ENCODE measurements at places on chromosomes 1 and 21. TPM values are rescaled to one million over a fixed set of nuclear protein-coding genes. Genes with fewer than 3 reads are reported as not detected.

Gene TRAF3IP3
- total RNA-seq: 193 TPM

Gene CFHR1
- total RNA-seq: not detected

Gene AMY1A
- total RNA-seq: not detected

DNA sequence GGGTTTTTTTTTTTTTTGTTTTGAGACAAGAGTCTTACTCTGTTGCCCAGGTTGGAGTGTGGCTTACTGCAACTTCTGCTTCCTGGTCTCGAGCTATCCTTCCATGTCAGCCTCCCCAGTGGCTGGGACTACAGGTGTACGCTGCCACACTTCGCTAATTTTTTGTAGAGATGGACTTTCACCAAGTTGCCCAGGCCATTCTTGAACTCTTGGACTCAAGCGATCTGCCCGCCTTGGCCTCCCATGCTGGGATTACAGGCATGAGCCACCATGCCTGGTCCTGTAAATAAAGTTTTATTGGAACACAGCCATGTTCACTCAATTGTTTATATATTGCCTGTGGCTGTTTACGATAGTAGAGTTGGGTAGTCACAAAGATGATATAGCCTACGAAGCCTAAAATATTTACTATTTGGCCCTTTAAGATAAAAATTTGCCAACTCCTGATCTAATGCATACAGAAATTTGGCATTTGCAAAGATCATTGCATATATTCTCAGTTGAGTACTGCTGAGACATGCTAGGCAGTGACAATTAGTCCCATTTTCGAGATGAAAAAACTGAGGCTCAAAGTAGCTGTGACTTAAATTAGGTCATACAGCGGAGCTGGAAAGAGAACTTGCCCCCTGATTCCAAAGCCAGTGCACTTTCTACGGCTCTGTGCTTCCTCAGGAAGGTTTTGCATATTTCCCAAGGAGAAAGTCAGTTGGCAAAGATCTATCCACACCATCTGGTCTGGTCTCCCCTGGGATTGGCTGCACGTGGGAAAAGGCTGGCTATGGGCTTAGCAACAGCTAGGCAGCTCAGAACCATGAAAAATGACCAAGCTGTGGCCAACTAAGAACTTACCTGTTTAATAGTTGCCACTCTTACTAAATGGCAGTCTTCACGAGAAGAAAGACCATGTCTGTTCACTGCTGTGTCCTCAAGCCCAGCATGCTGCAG is 19.4 kb downstream of the MECR start:
- H3K4me1 ChIP-seq: no peaks in the 10 kb centered on the region
- no peak overlapping the region for H3K27ac ChIP-seq
- peaks cover 3% of the 10 kb centered on the region for H3K36me3 ChIP-seq
- no peak overlapping the region for H3K4me3 ChIP-seq
- no peak for DNase-seq
- H3K27me3 ChIP-seq: no peaks in the 10 kb centered on the region

DNA sequence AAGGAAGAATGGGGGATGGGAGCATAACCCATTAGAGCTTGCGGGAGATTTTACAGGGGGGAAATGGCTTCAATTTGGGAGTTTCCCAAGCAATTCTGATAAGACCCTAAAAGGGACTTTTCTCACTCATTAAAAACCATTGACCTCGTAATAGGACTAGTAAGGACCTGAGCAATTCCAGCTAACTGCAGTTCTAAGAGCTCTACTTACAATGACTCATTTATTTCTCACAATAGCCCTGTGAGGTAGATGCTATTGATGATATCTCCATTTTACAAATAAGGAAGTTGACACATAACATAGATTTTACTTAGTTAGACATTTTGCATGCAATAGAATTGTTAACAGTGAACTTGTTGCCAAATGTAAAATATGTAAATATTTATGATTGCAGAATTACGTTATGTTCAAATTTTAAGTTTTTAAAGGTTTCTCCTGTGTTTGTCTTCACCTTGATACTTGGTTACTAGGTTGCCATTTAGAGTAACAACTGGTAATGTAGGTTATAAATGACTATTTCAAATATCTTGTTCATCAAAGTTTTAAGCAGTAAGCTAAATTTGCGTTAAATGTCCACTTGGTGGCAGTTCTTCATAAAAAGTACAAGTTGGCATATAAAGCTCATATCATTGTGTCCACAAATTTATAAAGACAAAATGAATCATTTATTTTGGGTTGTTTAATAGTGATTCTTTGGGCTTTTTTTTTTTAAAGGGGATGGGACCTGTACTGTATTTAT is 182.0 kb downstream of the PLA2G4A start:
- no peak for DNase-seq
- no peaks in the 10 kb centered on the region for H3K4me1 ChIP-seq
- no peaks in the 10 kb centered on the region for H3K36me3 ChIP-seq

- peaks cover 3% of the 10 kb centered on the region for H3K4me1 ChIP-seq
- H3K4me3 ChIP-seq: no peak overlapping the region
- no peaks in the 10 kb centered on the region for H3K36me3 ChIP-seq
- no peaks in the 10 kb centered on the region for H3K27me3 ChIP-seq
- no peak overlapping the region for H3K27ac ChIP-seq
- DNase-seq: no peak
These were observed 26.1 kb upstream of the CLSTN1 start for GRCh38 chr1:9849691-9850441.

- no peaks in the 10 kb centered on the region for H3K27me3 ChIP-seq
- no peaks in the 10 kb centered on the region for H3K4me1 ChIP-seq
- no peak overlapping the region for H3K27ac ChIP-seq
- H3K36me3 ChIP-seq: no peaks in the 10 kb centered on the region
- no peak for DNase-seq
- H3K4me3 ChIP-seq: no peak overlapping the region
These were observed 314.0 kb downstream of the NTNG1 start for GRCh38 chr1:107454791-107455190.

GRCh38 chr1:60281360-60281932 is 207.9 kb upstream of the C1orf87 start:
- no peak overlapping the region for H3K4me3 ChIP-seq
- H3K27ac ChIP-seq: no peak overlapping the region
- no peaks in the 10 kb centered on the region for H3K4me1 ChIP-seq
- DNase-seq: no peak
- H3K27me3 ChIP-seq: no peaks in the 10 kb centered on the region

DNA sequence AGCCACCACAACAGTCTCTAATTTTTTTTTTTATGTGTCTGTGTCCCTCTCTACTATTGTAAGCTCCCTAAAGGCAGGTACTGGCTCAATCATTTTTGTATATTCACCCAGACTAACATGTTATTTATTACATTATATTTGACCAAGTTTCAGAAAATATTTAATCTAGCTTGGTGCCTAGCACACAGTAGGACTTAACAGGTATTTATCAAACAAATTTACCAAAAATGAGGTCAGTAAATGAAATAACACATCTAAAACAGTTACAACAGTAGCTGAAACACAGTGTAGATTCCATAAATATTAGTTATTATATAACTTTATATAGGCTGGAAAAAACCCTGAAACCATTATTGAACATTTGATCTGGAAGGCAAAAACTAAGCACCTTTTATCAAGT is 2.7 kb downstream of the NRDC start:
- peak overlapping the region; percentile 67 for H3K27ac ChIP-seq
- H3K4me1 ChIP-seq: peaks cover 53% of the 10 kb centered on the region
- no peaks in the 10 kb centered on the region for H3K27me3 ChIP-seq
- DNase-seq: no peak
- no peaks in the 10 kb centered on the region for H3K36me3 ChIP-seq

DNA sequence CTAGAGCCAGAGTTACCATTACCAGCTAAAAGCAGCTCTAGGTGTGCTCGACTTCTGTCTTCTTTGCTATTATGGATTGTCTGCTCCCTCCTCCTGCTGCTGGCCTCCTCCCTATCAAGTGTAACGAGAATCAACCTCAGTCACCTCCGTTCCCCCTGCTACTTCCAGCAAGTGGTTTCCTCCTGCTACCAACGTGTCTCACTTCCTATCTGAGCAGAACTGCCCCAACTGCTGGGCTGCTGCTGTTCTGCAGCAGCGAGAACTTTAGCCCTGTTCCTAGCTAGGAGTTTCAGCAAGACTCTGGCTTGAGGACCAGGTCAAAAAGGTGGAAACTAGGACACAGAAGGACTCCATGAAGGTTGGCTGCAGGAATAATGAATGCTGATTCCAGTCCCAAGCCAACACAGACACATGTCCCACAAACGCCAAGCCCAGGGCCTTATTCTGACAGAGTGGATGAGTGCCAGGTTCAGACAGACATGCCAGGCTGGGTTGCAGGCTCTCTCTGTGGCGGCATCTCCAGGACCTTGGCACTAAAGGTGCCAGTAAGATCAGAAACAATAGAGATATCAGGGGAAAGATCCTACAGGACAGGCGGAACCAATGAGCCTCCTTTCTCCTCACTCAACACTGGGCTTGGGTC is 46.9 kb downstream of the CD34 start:
- no peak overlapping the region for H3K27ac ChIP-seq
- DNase-seq: peak; percentile 35
- H3K36me3 ChIP-seq: peaks cover 15% of the 10 kb centered on the region
- peaks cover 83% of the 10 kb centered on the region for H3K4me1 ChIP-seq
- H3K27me3 ChIP-seq: no peaks in the 10 kb centered on the region
- H3K4me3 ChIP-seq: peak overlapping the region; percentile 20

GRCh38 chr1:56222914-56223540 is 356.3 kb downstream of the PLPP3 start:
- H3K27ac ChIP-seq: no peak overlapping the region
- H3K36me3 ChIP-seq: no peaks in the 10 kb centered on the region
- H3K4me1 ChIP-seq: no peaks in the 10 kb centered on the region
- H3K4me3 ChIP-seq: no peak overlapping the region
- DNase-seq: no peak

- H3K27ac ChIP-seq: no peak overlapping the region
- no peaks in the 10 kb centered on the region for H3K4me1 ChIP-seq
- no peaks in the 10 kb centered on the region for H3K36me3 ChIP-seq
- no peak for DNase-seq
- no peaks in the 10 kb centered on the region for H3K27me3 ChIP-seq
These were observed 73.4 kb downstream of the UCK2 start for GRCh38 chr1:165900576-165901380.

DNA sequence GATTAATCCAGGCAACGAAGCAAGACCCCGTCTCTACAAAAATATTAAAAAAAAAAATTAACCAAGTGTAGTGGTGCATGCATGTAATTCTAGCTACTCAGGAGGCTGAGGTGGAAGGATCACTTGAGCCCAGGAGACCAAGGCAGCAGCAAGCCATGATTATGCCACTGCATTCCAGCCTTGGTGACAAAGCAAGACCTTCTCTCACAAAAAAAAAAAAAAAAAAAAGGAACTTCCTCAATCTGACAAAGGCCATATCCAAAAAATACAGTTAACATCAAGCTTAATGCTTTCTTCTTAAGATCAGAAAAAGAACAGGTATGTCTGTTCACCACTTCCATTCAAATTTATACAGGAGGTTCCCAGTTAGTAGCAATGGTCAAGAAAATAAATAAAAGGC is 54.4 kb downstream of the EVI5 start:
- H3K4me1 ChIP-seq: no peaks in the 10 kb centered on the region
- no peak for DNase-seq
- no peak overlapping the region for H3K27ac ChIP-seq

DNA sequence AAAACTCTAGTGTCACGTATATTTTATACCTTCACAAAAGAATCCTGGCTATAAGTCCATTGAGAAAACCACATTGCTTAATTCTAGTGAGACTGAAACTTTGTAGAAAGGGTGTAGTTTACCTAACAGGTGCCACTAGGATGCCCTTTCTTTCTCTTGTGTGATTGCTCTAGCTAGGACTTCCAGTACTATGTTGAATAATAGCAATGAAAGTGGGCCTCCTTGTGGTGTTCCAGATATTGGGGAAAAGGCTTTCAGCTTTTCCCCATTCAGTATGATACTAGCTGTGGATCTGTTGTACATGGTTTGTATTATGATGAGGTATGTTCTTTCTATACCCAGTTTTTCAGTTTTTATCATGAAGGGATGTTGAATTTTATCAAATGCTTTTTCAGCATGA is 39.7 kb upstream of the CHODL start:
- no peak for DNase-seq
- H3K4me3 ChIP-seq: no peak overlapping the region
- no peak overlapping the region for H3K27ac ChIP-seq
- H3K4me1 ChIP-seq: no peaks in the 10 kb centered on the region
- no peaks in the 10 kb centered on the region for H3K36me3 ChIP-seq

- no peak for DNase-seq
- no peak overlapping the region for H3K27ac ChIP-seq
- H3K27me3 ChIP-seq: no peaks in the 10 kb centered on the region
- H3K4me1 ChIP-seq: peaks cover 35% of the 10 kb centered on the region
These were observed 2.4 kb upstream of the IBA57 start for GRCh38 chr1:228163007-228163753.

GRCh38 chr21:33618407-33618806 is 23.1 kb downstream of the CRYZL1 start:
- peaks cover 1% of the 10 kb centered on the region for H3K36me3 ChIP-seq
- no peak overlapping the region for H3K27ac ChIP-seq
- H3K27me3 ChIP-seq: no peaks in the 10 kb centered on the region
- H3K4me1 ChIP-seq: no peaks in the 10 kb centered on the region
- DNase-seq: no peak

DNA sequence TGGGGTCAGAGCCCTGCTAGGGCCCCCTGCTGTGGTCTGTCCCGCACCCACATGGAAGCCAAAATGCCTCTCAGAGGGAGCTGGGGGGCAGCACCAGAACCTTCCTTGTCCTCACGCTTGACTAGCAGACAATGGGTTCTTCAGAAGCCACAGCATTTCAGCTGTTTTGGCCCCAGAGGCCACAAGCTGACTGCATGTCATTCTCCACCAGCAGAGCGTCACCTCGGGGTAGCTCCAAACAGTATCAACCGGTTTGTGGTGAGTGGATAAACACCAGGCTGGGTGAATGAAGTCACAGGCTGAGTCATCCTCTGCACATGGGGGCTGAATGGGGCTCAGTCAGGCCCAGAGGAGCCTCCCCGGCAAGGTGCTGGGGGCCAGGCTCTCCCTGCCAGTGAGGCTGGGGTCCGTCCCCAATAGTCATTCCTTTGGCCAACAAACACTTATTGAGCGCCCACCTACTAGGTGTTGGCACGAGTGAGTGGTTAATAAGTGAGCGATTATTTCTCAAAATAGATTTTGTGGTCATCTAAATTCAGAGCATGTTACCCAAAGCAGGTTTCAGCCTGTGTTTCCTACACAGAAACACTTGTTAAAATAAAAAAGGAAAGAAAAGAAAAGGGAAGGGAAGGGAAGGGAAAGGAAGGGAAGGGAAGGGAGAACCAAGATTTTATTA is 9.1 kb downstream of the OLIG1 start:
- H3K27me3 ChIP-seq: peaks cover 6% of the 10 kb centered on the region
- no peak overlapping the region for H3K4me3 ChIP-seq
- H3K36me3 ChIP-seq: no peaks in the 10 kb centered on the region
- peak; percentile 8 for DNase-seq
- no peaks in the 10 kb centered on the region for H3K4me1 ChIP-seq

DNA sequence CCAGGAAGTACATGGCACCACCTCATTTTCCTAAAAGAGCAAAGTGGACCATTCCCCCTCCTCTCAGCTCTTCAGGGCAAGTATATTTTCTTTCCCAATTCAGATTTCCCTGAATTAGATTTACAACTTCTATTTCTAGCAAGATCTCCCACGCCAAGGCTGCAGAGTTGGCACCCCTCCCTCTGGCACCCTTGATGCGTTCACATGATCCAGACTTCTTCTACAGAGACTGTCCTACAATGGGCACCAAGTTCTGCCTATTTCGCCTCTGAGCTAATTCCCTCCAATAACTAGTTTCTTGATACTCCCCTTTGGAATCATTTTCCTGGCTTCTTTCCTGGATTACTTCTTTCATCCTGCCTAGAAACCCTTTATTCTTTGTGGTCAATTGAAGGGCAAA is 122.0 kb downstream of the CDC7 start:
- no peak overlapping the region for H3K4me3 ChIP-seq
- H3K4me1 ChIP-seq: no peaks in the 10 kb centered on the region
- H3K36me3 ChIP-seq: no peaks in the 10 kb centered on the region
- DNase-seq: no peak
- no peaks in the 10 kb centered on the region for H3K27me3 ChIP-seq

Data from CD8-positive, alpha-beta memory T cell (primary cell).